ENCODE measurements at places on chromosomes 11 and 22. TPM values are rescaled to one million over a fixed set of nuclear protein-coding genes. Genes with fewer than 3 reads are reported as not detected.

GRCh38 chr22:42964994-42965699 is 49.8 kb downstream of the PACSIN2 start:
- DNase-seq = no peak

DNA sequence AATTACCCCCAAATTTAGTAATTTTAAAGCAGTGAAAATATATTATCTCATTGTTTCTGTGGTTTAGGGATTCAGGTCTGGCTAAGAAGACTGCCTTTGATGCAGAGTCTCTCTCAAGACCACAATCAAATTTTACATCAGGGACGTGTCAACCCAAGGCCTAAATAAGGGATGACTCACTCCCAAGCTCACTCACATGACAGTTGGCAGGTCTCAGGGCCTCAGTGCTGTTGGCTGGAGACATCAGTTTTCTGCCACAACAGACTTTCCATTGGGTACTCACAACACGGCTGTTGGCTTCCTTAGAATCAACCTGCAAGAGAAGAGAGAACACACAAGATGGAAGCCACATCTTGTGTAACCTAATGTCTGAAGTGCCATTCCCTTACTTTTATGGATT is 377.3 kb downstream of the FAM181B start:
- DNase-seq = no peak

DNA sequence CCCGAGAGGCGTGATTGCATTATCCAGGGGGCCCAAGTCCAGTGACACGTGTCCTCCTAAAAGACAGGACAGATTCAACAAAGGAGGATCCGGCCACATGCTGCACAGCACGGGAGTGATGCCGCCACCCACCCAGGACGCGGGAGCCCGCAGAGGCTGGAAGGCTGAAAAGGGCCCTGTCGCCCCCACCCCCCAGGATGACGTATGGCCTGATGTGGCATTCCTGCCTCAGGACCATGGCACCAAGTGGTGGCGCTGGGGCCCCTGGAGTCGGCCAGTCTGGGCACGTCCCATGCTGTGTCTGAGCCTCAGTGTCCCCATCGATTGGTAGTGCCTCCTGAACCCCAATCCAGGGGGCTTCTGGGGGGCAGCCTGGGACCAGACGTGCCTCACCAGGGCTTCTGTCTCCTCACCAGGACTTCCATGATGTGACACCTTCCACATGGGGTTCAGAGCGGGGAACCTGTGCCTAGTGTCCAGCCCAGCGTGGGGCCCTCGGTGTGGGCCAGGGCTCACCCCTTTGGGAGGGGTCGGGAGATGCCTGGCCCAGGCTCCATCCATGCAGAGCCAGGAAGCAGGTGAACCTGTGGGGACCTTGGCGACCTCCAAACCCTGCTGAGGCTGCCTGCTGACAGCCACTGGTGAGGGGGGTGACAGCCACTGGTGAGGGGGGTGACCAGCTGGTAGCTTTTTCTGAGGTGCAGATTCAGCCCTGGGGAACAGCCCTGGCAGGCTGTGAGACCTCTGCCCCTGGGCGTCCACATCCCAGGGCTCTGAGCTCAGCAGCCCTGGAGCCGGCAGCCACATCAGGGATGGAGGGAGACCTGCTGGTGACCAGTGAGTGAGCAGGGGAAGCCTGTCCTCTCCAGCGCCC is 75.3 kb downstream of the KCNQ1 start:
- no peak for DNase-seq

DNA sequence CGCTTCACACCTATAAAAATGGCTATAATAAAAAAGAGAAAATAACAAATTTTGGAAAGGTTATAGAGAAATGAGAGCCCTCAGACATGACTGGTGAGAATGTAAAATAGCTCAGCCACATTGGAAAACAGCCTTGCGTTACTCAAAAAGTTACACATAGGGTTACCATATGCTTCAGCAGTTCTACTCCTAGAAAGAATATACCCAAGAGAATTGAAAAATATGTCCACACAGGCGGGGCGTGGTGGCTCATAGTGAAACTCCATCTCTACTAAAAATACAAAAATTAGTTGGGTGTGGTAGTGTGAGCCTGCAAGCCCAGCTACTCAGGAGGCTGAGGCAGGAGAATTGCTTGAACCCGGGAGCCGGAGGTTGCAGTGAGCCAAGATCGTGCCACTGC is 7.6 kb upstream of the JHY start:
- no peak for DNase-seq

DNA sequence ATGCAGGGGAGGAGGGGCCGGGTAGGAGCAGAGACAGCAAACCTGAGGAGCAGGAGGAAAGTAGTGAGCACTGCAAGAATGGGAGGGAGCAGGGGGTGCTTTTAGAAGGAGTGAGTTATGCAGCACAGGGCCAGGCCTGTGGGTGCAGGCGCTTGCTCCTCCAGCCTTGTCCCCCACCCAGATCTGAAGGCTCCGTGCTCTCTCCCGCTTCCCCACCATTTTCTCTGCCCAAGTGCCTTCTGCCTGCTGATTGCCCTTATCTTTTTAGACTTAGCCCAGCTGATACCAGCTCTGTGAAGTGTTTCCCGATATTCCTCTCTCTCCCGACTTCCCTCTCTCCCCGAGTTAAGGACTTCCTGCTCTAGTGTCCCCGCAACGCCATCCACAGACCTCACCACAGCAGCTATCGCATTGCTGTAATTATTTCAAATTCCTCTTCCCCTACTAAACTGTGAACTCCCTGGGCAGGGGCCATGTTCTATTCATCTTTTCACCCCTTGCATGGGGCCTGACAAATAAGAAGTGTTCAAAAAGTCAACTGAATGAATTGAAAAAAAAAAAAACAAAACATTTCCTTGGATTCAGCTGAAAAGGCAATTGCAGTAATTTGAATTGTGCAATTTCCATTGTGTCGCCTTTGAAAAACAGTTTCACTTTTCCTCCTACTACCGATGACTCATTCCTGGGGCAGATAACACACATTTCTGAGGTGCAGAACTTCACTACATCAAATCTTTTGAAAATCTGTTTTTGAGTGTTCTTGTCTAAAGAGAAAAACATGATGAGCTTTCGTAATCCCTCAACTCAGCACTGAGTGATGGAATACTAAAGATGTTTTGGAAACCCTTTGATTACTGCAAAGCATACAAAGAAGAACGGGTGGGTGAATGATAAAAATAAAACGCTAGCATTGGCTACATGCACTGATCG is 69.7 kb upstream of the BMAL1 start:
- DNase-seq = no peak

DNA sequence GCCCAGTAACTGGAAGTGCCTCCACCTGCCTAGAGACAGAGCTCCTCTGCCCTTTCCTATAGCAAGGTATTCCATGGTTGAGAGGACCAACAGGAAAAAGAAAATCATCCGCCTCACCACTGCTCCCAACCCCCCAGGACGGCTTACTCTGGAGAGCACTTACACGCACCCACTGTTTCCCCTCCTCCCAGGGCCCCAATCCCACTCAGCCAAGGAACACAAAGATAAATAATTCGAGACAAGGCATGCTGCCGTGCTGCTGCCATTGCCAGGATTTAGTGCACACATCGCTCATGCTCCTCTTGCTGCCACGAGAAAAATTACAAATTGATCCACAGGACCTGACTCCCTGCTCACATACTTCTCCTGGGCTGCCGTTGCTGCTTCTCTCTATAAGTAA is 516.6 kb downstream of the BUD13 start:
- no peak for DNase-seq

DNA sequence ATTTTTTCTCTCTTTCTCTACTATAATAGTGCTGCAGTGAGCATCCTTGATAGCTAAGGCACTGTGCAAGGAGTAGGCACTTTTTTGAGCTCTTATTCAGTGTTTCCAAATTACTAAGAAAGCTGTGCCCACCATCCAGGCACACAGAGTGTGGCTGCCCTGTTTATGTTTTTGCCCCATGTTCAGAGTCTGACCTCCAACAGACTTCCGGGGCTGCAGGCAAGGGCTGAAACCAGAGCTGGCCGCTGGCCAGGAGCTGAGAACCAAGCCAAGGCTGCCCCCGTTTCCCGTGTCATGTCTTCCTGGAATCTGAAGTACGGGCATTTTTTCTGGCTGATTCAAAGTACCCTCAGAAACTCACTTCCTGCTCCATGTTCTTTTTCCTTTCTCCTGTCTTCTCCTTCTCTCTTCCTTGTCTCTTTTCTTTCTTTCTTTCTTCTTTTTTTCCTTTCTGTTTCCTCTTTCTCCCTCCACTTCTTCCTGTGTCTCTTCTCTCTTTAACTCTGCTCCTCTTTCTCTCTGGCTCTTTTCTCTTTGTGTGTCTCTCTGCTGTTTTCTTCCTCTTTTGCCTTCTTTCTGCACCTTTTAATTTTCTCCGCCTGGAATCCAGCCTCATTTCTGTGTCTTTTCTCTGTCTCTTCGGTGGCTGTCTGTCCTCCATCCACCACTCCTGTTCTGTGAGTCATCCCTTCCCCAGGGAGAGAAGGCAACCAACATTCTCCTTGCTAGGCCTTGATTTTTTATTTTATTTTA is 17.0 kb upstream of the KCTD14 start:
- DNase-seq = peak; percentile 58

DNA sequence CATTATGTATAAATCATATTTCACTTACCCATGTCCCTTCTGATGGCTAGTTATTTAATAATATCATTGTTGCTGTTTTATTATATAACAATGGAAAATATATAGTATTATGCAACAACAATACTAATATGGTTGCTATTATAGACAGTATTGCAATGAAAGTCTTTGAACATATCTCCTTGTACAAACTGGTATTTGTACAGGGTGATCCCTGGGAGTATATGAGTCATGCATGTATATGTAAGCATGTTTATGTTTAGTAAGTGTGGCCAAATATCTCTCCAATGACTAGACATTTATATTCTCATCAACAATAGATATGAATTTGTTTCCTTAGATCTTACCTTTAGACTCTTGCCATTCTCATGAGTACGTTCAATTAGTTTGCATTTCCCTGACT is 55.9 kb downstream of the KCNC1 start:
- no peak for DNase-seq

DNA sequence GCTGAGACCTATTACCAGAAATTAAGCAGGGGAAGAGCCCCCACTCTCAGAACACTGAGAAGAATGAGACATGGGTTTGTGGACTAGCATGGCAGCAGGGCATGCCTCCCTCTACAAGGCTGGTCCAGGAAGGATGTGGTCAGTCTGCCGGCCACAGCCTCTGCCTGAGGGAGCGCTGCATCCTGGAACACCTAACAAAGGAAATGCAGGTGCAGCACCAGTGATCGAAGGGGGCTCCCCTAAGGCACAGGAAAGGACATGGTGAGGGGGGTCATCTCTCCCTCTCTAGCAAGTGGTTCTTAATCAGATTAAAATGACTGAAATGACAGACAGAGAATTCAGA is 40.6 kb upstream of the ARL14EP start:
- no peak for DNase-seq

GRCh38 chr11:125605417-125605816 is 12.8 kb downstream of the STT3A start:
- no peak for DNase-seq

DNA sequence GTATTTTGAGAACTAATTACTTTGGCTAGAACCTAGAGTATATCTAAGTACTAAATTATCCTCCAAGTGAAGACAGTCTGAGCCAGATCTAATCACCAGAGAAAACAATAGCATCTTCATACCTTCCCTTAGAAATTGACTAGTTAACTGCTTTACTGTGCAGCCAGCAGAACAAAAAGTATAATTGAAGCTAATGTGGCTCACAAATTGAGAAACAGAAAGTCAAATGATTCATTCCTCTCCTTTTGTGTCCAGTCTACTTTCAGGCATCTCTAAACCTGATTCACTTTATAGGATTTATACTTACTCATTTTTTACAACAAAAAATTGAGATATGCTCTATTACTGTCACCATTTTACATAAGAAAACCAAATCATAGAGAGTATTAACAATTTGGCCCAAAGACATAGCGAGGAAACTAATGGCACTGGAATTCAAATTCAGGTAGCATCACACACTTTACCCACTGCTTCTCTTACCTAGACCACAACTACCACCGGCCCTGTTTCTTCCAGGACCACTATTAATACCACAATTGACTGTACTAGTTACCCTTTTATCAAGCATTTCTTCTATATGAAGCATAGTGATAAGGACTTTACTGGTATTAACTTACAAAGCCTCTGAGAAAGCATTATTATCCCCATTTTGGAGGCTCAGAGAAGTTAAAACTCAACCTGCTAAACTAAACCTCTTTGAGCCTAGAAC is 1402.6 kb upstream of the TENM4 start:
- DNase-seq = no peak

- DNase-seq = no peak
These were observed 6.7 kb downstream of the MMP7 start for GRCh38 chr11:102523887-102524286.

- no peak for DNase-seq
These were observed 7.0 kb upstream of the LYVE1 start for GRCh38 chr11:10575346-10576034.

GRCh38 chr22:38759005-38759404 is 3.2 kb upstream of the SUN2 start:
- no peak for DNase-seq

- DNase-seq = no peak
These were observed 644.4 kb downstream of the BRD1 start for GRCh38 chr22:49183208-49183825.

DNA sequence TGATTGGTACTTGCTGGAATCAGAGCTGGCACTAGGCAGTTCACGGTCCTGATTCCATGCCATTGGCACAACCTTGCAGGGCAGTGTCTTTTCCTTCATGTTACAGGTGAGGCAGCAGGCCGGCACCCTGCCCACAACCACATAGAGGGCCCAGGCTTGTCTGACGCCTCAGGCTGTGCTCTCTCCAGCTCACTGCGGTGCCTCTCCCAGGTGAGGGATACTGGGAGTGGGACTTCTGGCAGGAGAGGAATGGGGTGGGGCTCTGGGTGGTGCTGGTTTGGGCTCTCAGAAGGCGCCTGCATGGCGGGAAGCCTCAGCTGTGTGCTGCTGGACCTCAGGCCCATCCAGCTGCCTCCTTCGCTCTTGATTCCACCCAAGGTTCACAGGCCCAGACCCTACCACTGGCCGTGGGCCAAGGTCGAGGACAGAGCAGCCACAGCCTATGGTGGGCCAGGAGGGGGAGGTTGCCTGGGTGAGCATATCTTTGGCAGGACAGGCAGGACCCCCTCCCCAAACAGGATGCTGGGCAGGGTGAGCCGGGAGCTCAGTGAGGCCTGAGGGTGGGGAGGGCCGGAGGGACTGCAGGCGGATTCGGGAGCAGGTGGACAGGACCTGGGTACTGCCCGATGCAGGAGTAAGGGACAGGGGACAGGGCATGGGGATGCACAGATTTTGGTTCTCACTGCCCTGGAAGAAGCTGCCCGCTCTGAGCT is 7.0 kb upstream of the MPPED1 start:
- no peak for DNase-seq

- no peak for DNase-seq
These were observed 50.9 kb downstream of the AP2A2 start for GRCh38 chr11:976431-977160.

RTN4R gene
- total RNA-seq = 7.8 TPM

SYT12 gene
- total RNA-seq = 12.5 TPM

PLA2G3 gene
- 1.1 TPM for total RNA-seq

DEUP1 gene
- 0.66 TPM for total RNA-seq

P2RY2 gene
- 0.99 TPM for total RNA-seq

MIOX gene
- total RNA-seq = not detected

FDX1 gene
- total RNA-seq = 10.6 TPM

RAG2 gene
- total RNA-seq = 0.10 TPM

ANKK1 gene
- total RNA-seq = 0.88 TPM

IL18 gene
- 18.2 TPM for total RNA-seq

Data from spinal cord (tissue), 10 donors.